ENCODE measurements at places on chromosomes 6 and 20.

- no peak for DNase-seq
Observed at GRCh38 chr6:6931071-6932025, 176.4 kb upstream of the RREB1 start.

GRCh38 chr6:34232901-34233300, 3.8 kb upstream of the HMGA1 start:
- no peak for DNase-seq

DNA sequence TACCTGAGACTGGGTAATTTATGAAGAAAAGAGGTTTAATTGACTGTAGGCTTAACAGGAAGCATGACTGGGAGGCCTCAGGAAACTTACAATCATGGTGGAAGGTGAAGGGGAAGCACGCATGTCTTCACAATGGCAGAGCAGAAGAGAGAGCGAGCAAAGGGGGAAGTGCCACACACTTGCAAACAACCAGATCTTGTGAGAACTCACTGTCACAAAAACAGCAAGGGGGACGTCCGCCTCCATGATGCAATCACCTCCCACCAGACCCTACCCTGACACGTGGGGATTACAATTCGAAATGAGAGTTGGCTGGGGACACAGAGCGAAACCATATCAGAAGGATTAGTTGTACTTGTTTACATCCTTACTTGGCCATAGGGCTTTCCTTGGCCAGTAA, 49.7 kb downstream of the FIG4 start:
- no peak for DNase-seq

DNA sequence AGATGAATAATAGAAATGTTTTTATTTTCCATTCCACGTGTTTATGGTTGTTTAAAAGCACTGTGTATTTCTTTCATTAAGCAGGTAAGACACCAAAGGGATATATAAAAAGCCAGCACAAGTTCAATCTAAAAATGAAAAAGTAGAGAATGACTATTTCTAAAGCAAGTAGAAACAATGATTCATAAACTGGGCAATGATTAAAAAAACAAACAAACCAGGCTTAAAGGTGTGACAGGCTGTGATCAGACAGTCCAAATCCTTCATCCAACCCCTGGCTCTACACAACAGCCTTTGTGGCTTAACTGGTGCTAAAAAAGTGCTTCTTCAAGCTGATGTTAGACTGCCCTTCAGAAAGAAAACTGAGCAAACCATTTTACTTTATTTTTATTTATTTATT, 45.7 kb upstream of the TSHZ2 start:
- no peak for DNase-seq

Data from NCI-H1436 (cell line).